ENCODE measurements at places on chromosomes 7 and 10. TPM values are rescaled to one million over a fixed set of nuclear protein-coding genes. Genes with fewer than 3 reads are reported as not detected.

GRCh38 chr7:112023786-112024185, 182.4 kb downstream of the DOCK4 start:
- H3K27ac ChIP-seq = no peak overlapping the region
- DNase-seq = no peak
- H3K4me1 ChIP-seq = no peaks in the 10 kb centered on the region
- no peaks in the 10 kb centered on the region for H3K27me3 ChIP-seq
- no peak overlapping the region for H3K4me3 ChIP-seq
- H3K36me3 ChIP-seq = no peaks in the 10 kb centered on the region

GRCh38 chr10:62662486-62662885, 142.0 kb upstream of the ADO start:
- peaks cover 2% of the 10 kb centered on the region for H3K27me3 ChIP-seq
- H3K27ac ChIP-seq = no peak overlapping the region
- H3K36me3 ChIP-seq = no peaks in the 10 kb centered on the region
- DNase-seq = no peak
- H3K4me3 ChIP-seq = no peak overlapping the region

Gene AS3MT
- total RNA-seq = 0.60 TPM

Gene ACSM6
- not detected for total RNA-seq

DNA sequence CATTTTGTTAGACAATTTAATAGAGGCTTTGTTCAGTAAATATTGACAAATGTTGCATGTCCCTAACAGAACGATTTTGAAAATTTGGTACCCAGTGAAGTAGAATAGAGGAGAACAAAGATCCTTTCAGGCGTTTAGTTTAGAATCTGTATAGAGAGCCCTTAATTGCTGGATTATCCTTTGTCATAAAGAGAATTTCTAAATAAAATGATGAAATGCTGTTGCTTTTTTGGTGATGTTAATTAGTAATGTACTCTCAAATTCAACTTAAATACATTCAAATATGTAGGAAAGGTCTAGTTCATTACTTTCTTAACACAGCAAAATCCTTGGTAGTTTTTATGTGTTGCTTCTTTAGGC, 1.2 kb downstream of the LUC7L2 start:
- peaks cover 32% of the 10 kb centered on the region for H3K36me3 ChIP-seq
- no peaks in the 10 kb centered on the region for H3K27me3 ChIP-seq
- peak overlapping the region; percentile 99 for H3K4me3 ChIP-seq
- H3K27ac ChIP-seq = peak overlapping the region; percentile 100
- peaks cover 52% of the 10 kb centered on the region for H3K4me1 ChIP-seq
- DNase-seq = no peak

DNA sequence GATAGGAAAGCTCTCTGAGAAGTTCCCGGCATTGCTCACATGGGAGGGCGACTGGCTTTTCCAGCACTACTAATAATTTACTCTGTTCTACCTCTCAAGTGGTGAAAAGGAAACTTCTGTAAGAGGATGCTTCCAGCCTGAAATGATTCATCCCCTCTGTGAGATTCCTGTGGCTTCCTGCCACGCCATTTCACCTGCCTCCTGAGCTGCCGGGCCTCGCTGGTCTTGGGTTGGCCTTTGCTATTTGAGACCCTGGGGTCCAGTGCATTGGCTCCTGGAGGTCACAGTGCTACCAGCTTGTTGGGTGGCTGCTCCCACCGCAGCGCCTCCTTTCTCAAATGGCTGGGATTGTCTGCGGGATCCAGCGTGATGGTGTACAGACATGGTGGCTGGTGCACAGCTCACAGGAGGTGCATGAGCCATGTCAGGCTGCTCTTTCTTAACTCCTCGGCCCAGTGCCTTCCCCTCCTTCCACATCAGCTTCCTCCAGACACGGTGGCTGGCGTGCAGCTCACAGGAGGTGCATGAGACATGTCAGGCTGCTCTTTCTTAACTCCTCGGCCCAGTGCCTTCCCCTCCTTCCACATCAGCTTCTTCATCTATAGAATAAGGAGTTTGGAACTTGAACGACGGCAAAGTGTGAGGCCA, 42.9 kb upstream of the PCBD1 start:
- no peak for DNase-seq
- no peaks in the 10 kb centered on the region for H3K27me3 ChIP-seq
- no peaks in the 10 kb centered on the region for H3K36me3 ChIP-seq

GRCh38 chr10:105650306-105650705, 1009.2 kb downstream of the SORCS3 start:
- no peaks in the 10 kb centered on the region for H3K27me3 ChIP-seq
- H3K27ac ChIP-seq = no peak overlapping the region
- H3K36me3 ChIP-seq = no peaks in the 10 kb centered on the region
- no peak for DNase-seq
- H3K4me3 ChIP-seq = no peak overlapping the region

Gene SEPTIN7
- 256 TPM for total RNA-seq

Gene PDZD7
- total RNA-seq = 0.65 TPM

DNA sequence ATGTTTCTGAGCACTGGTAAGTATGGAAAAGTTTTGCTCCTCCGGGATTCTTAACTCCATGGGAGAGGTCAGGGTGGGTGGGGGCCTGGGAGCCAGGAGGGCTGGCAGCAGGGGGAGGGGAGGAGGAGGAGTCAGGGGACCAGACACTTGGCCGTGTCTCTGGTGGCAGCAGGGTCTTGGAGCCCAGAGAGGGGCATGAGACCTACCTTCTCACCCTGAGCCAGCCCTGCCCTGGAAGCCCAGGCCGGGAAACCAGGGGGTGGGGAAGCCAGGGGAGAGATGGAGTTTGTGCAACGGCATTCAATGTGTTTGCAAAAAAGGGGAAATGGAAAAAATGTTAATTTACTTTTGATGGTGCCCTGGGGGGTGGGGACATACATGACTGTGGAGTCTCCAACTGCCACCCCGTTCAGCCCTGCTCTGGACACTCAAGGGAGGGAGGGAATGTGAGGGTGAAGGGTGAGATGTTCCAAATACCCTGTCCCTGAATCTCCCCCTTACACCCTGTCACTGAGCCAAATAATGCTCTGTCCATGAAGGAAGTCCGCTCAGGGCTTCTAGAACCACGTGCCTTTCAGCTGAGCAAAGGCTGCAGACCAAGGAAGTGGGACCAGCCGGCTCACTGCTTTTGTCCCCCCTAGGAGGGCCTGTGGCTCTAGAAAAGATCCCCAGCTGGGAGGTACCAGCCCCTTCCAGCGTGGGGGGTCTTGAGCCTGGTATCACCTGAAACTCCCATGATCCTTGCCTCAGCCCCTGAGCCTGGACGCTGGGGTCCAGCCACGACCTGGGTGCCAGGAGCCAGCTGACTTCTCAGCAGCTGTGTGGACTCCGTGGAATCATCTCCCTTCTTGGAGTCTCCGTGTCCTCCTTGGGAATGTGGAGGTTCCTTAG, 48.3 kb downstream of the TMEM270 start:
- no peak overlapping the region for H3K27ac ChIP-seq
- H3K27me3 ChIP-seq = peaks cover 3% of the 10 kb centered on the region
- no peak for DNase-seq
- no peaks in the 10 kb centered on the region for H3K4me1 ChIP-seq
- H3K4me3 ChIP-seq = no peak overlapping the region

DNA sequence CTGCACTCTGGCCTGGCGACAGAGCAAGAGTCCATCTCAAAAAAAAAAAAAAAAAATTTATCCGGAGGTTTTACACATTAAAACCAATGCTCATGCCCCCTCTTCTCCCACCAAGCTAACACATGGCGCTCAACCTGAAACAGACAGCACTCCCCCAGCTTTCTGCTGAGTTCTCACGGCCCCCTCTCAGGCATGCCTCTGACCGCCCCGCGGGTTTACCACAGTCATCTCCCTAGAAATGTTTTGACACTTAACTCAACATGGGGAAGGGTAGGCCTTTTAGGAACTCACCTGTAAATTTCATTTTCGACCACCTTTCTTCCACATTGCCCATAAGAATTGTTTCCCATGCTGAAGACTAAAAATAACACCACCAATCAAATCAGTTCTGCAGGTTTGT, 9.3 kb downstream of the RCC1L start:
- no peaks in the 10 kb centered on the region for H3K4me1 ChIP-seq
- no peak overlapping the region for H3K27ac ChIP-seq
- no peaks in the 10 kb centered on the region for H3K27me3 ChIP-seq
- DNase-seq = no peak
- H3K36me3 ChIP-seq = peaks cover 46% of the 10 kb centered on the region

DNA sequence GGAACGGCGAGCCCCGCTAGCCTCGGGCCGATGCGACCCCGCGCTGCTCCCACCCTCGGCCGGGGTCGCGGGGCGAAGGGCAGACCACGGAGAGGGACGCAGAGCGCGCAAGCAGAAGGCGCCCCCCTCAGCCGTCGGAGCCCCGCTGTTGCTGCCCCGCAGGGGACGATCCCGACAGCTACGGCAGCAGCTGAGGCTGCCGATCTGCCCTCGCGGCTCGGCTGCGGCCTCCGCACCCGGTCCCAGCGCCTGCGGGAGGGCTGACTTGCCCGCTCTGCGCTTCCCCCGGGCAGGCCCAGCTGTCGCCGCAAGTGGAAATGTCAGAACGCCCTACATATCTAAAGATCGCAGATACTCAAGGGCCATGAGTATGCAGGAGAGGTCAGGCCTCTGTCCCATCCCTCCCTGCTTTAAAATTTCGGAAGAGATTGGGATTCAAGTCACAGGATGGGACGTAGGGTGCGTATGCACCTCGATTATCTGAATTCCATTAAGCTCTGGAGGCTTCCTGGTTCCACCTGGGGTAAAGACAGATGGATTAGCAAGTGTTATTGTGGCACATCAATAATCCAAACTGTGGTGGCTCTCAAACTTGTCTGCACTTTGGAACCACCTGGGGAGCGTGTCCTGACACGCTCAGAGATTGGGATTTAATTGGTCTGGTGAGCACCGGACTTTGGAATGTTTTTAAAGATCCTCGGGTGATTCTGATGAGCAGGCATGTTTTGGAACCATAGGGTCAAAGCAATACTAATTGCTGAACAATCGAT, at the start of gene CRPPA:
CRPPA (minus strand) TSS at position 206 of the 770 bp plus-strand sequence. CDS start 216 bp downstream, outside the sequence.
- H3K4me3 ChIP-seq = peak within 1 kb of the TSS; percentile 84
- peaks cover 2% of the 10 kb centered on the region for H3K27me3 ChIP-seq

- H3K27ac ChIP-seq = no peak overlapping the region
- no peaks in the 10 kb centered on the region for H3K36me3 ChIP-seq
- no peak overlapping the region for H3K4me3 ChIP-seq
Measured at GRCh38 chr10:126777714-126778113, 107.2 kb upstream of the C10orf90 start.

Gene ANKRD2
- not detected for total RNA-seq

- no peak for DNase-seq
- no peak overlapping the region for H3K4me3 ChIP-seq
- H3K27ac ChIP-seq = no peak overlapping the region
- peaks cover 2% of the 10 kb centered on the region for H3K27me3 ChIP-seq
Measured at GRCh38 chr7:159061674-159062212, 82.9 kb downstream of the VIPR2 start.

DNA sequence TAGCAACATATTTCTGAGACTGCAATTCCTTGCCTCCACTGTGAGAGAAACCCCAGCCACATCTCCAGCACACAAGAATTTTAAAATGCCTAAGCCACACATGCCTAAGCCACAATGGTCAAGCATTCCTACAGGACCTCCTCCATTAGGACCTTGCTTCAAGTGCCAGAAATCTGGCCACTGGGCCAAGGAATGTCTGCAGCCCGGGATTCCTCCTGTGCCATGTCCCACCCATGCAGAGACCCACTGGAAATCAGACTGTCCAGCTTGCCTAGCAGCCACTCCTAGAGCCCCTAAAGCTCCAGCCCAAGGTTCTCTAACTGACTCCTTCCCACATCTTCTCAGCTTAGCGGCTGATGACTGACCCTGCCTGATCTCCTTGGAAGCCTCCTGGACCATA, 117.5 kb downstream of the AHR start:
- DNase-seq = no peak
- H3K36me3 ChIP-seq = no peaks in the 10 kb centered on the region

DNA sequence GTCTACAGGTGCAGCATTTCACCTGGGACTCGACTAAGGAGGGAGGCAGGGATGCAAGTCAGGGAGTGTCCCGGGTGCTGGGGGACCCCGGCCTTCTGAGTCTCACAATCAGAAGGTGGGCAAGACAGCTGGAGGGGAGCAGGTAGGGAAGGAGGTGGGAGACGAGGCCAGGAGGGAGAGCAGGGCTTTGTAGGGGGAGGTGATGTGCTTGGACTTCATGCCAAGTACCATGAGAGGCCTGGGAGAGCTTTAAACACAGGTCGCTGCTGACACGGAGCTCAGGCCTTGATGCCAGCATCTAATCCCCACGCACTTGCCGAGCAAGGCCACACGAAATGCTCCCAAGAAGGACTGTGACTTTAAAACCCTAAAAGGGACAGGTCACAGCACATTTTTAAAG, 244.7 kb downstream of the ADARB2 start:
- DNase-seq = no peak
- H3K27me3 ChIP-seq = no peaks in the 10 kb centered on the region
- H3K36me3 ChIP-seq = no peaks in the 10 kb centered on the region
- H3K27ac ChIP-seq = no peak overlapping the region
- H3K4me1 ChIP-seq = no peaks in the 10 kb centered on the region

Gene OR2A14
- total RNA-seq = not detected

- peak overlapping the region; percentile 85 for H3K27ac ChIP-seq
- H3K4me1 ChIP-seq = peaks cover 28% of the 10 kb centered on the region
- no peaks in the 10 kb centered on the region for H3K27me3 ChIP-seq
- H3K36me3 ChIP-seq = peaks cover 14% of the 10 kb centered on the region
- peak overlapping the region; percentile 86 for H3K4me3 ChIP-seq
Measured at GRCh38 chr7:151339651-151340382, 1.8 kb upstream of the NUB1 start.

Gene UPK3BL2
- 44.9 TPM for total RNA-seq

GRCh38 chr7:43232366-43232765, 119.9 kb downstream of the HECW1 start:
- no peaks in the 10 kb centered on the region for H3K4me1 ChIP-seq
- no peak overlapping the region for H3K4me3 ChIP-seq
- no peak for DNase-seq
- peaks cover 16% of the 10 kb centered on the region for H3K27me3 ChIP-seq
- no peak overlapping the region for H3K27ac ChIP-seq
- no peaks in the 10 kb centered on the region for H3K36me3 ChIP-seq

DNA sequence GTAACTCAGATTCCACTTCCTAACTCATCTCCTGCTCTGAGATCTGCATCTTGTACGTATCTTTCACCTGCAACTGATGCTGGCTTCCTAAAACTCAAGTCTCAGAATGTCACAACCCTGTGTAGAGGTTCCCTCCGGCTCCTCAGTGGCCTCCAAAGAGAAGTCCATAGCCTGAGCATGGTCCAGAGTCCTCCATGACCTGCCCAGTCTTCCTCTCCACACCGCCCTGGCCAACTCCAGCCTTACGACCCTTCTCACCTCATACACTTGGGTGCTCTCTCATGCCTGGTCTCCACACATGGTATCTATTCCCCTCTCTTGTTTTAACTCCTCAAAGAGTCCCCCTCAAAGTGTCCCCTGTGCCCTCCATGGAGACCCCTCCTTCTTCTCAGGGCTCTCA, 41.9 kb downstream of the RAMP3 start:
- H3K36me3 ChIP-seq = peaks cover 10% of the 10 kb centered on the region
- peaks cover 2% of the 10 kb centered on the region for H3K27me3 ChIP-seq
- no peak overlapping the region for H3K4me3 ChIP-seq
- H3K4me1 ChIP-seq = peaks cover 23% of the 10 kb centered on the region
- H3K27ac ChIP-seq = no peak overlapping the region

DNA sequence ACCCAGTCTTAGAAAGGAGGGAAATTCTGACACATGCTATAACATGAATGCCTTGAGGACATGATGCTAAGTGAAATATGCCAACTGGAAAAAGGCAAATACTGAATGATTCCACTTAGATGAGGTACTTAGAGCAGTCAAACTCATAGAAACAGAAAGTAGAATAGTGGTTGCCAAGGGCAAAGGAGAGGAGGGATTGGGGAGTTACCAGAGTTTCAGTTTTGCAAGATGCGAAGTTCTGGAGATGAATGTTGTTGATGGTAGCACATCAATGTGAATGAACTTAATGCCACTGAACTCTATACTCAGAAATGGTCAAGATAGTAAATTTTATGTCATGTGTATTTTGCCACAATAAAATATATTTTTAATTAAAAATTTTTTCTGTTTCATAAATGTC, 38.9 kb downstream of the DRGX start:
- no peaks in the 10 kb centered on the region for H3K36me3 ChIP-seq
- peaks cover 3% of the 10 kb centered on the region for H3K27me3 ChIP-seq
- H3K4me3 ChIP-seq = no peak overlapping the region
- DNase-seq = no peak

Gene CALN1
- total RNA-seq = not detected
